ENCODE measurements at places on chromosomes 1 and 21.

DNA sequence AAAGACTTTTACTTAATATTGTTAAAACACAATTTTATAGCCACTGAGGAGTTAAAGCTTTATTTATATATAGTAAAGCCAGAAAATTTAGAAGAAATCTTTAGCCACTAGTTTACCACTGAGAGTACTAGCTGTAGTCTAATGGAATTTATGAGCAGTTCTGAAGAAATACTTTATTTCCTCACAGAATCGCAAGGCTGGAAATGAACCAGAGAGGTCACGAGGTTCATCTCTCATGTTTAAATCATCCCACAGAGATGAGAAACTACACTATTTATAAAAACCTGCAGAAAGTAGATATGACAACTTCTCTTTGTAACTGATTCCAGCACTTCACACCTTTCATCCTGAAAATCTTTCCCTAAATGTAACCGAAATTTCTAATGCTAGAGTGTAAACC lies 26.0 kb downstream of the ADGRL4 start:
- no peak for DNase-seq

GRCh38 chr1:3785456-3786157 lies 10.7 kb downstream of the LRRC47 start:
- no peak for DNase-seq

GRCh38 chr1:70909262-70909822 lies 138.3 kb downstream of the PTGER3 start:
- DNase-seq: no peak

DNA sequence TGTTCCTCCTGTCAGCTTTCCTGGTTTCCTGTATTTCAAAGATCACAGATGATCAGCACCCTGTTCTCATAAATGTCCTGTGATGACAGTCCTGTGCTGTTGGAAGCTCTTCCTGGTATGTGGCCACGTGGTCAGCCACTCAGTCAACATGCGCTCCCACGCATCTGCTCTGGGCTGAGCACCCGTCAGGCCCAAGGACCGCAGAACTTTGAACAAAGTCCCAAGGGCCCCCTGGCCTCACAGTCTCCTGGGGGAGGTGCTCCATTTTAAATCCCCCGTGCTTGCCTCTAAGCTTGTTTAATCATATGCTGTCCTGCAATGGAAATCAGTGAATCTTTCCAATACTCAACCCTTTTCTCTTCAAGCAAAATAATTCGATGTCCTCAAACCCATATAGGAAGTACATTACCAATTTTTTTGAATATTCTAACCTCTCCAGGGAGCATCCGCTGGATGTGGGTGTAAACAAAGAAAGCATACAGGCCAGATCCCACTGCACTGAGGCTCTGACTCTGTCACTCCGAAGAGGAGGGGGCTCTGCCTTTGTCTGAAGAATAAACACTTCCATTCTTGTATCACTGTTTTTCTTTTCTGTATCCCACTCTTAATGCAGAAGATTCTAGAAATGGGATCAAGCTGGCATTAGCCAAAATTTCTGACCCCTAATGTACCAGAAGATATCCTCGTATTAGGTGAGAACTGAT lies 250.3 kb downstream of the SDCCAG8 start:
- no peak for DNase-seq

DNA sequence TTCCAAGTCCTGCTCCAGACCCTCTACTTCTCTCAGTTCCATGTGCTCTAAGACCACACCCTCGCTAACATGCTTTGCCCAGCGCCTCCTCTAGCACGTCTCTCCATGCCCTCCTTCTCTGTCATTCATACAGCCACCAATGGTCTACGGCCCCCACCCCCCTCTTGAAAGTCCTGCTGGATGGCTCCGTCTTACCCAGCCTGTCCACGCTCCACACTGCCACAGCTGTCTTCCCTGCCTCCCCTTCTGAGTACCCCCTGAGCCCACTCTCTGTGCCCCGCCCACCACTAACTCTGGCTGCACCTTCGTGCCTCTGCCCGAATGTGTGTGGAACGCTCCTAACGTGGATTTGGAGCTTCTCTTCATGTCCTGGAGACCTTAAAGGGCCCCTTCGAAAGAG lies 244.6 kb downstream of the TRABD2B start:
- DNase-seq: no peak

DNA sequence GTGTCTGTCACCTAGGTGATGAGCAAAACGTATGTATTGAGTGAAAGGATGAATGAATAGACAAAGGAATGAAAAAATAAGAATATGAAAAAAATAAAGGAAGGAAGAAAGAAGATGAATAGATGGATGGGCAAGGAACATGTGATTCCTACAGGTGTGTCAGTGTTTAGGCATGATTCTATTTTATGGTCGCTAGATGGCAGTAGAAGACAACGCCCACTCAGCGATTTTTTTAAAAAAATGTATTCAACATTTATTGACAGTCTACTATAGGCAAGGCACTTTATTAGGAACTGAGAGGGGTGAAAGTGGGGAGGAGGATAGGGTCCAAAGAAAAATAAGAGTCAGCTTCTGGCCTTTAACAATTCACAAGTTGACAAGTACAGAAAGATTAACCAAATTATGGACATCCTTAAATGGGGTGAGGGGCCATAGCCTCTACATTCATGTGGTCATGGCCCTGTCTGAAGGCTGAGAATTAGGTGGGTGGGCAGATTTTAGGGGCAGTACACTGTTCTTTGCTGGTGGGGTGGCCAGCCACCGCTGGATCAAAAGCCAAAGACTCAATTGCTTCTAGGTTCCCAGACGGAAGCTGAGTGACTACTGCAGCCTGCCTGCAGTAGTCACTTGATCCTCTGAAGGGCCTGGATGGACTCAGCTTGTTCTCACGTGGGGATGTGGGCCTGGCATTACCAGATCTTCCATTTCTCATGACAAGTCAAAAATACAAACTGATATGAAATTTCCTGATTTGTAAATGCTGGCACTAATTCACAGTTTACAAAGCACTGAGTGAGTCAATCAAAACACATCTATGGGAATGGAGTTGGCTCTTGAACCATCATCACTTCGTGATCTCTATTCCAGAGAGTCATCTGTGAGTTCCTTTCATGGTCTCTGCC lies 83.9 kb downstream of the FASLG start:
- DNase-seq: no peak

DNA sequence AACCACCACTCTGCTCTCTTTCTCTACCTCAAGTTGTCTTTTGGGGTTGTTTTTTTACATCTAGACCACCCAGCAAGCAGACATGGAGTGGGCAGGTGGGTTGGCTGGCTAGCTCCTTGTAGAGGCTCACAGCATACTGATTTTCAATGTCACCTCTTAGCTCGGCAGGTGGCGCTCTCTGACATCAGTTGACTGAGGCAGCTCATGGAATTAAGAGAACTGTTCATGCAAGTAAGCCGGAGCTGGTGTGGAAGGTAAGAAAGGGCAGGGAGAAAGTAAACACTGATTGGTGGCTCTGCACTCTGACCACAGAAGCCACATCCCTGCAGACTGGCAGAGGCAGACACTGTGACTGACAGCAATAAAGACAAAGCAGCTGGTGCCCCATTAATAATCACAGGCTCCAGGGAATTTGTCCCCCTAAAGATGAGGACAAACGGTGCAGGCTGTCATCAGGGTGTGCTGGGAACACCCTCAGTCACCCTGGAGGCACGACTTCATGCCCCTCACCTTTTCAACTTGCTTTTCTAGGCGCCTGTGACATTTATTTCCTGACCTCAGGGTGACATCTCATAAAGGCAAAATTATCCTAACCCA lies 226.8 kb downstream of the LMX1A start:
- DNase-seq: peak; percentile 38

DNA sequence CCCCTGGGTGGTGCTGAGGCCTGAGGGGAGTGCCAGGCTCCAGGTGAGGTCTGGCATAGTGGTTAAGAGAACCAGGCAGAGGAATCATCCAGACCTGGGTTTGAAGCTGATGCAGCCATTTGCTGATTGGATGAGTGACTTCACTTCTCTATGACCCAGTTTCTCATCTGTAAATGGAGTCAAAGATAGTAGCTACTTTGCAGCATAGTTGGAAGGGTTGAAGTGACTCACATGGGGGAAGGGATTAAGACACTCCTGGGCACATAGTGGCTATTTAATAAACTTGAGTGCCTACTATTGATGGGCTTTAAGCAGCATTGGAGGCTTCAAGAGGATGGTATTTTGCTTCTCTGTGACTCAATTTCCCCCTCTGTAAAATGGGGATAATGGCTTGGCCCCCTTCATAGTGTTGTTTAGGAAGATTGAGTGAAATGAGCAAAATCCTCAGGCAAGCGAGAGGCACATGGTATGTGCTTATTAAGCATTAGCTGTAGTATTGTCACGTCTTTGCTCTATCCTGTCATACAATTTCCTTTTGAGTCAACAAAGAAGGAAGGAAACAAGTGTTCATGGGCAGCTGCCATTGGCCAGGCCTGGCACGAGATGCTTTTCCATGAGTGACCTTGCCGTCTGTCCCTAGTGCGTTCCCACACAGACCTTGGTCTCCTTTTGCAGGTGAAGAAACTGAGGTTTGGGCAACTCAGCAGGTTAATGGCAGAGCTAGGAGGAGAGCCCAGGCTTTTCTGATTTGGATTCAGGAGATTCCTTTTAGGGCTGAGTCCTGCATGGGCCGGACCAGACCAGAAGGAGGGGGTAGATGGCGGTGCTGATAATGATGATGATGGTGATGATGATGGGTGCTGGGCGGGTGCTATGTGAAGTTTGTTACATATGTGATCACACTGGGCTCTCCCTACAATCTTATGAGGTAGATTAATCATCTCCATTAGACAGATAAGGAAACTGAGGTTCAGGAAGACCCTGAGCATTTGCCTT lies 131.1 kb upstream of the WNT4 start:
- no peak for DNase-seq

DNA sequence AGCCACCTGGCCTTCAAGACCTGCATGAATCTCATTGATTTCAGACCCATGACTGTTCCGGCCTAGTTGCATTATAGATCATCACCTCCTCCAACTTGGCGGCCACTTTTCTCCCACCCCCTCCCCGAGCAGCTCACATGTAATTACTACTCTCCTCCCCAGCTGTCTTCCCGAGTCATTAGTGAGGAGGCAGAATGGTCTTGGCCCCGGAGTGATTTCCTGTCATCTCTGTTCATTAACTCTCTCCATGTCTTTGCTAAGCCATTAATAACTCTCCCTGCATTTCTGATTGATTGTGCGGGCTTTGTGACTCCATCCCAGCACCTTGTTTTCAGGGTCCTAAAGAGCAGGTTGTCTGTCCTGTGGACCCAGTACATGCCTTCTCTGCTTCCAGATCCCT lies 75.6 kb upstream of the CNTN2 start:
- DNase-seq: no peak

GRCh38 chr1:37878071-37878470 lies 18.7 kb upstream of the MTF1 start:
- no peak for DNase-seq

- no peak for DNase-seq
Observed at GRCh38 chr1:174110053-174110452, 49.3 kb upstream of the RABGAP1L start.

DNA sequence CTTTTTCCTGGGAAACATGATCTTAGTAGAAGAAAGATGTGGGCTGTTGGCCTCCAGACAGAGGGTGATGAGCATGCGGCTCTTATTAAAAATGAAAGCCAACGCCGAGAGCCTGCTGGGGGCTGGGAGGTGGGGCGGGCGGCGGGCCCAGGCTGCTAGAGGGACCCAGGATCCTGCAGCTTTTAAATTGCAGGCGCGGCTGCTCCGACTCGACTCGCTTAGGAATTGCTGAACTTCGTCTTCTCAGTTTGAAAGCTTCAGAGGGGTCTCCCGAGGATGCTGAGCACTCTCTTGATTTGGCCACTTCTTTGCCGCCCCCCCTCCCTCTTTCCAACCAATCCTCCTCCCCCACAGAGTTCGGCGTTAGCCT lies 1.2 kb downstream of the AGPAT3 start:
- DNase-seq: peak; percentile 65

- no peak for DNase-seq
Observed at GRCh38 chr1:105073660-105074059, 1324.0 kb downstream of the AMY1C start.

DNA sequence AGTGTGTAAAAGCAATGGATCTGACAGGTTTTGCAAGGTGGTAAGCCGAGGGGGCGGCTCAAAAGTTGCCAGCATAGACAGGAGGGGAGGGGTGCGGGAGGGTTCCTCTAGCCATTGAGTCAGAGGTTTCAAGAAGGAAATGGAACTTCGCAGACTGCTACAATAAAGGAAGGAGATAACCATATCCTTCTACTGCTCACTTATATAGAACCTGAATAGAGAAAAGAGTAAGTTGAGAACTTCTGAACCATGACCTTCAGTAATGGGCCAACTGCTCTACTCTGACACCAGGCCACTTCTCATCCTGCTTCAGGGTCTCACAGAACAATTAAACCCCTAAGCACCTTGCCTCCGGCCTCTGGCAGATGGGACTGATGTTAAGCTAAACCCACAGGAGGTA lies 26.3 kb upstream of the BCAR3 start:
- DNase-seq: no peak

DNA sequence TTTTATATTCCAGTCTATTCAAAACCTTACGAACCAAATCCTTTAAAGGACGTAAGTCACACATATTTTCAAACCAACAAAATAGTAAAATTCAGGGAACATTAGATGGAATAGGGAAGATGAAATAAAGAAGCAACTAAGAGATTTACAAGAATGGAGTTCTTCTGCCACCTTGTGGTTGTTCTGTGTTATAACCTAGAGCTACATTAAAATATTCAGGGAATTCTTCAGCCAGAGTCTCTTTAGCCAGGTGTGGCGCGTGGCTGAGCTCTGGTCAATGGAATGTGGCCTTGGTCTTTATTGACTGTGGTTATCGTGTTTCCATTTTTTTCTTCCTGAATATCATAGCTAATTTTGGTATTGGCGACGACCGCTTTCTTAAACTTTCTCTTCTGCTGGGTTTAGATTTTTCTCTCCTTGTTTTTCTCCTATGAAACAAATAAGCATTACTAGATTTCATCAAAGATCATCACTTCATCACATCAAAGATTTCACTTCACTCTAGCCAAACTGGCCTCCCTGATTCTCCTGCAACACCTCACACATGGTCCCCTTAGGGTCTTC lies 221.3 kb downstream of the MRPL39 start:
- DNase-seq: no peak

DNA sequence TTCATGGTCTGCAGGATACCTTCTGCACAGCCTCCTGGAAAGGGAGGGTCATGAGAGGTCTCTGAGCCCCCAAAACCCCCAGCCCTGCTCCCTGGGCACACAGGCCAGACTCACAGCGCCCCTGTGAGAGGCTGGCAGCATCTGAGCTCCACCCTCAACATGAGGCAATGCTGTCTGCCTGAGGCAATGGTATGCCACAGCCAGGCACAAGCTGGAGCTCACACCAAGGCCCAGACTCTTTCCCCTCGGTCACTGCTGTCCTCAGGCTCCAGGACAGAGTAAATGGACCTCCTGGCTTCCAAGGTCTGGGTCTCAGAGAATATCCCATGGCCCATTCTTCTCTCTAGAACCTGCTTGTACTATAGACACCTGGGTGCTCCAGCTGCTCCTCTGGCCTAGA lies 17.2 kb downstream of the MEF2D start:
- no peak for DNase-seq

DNA sequence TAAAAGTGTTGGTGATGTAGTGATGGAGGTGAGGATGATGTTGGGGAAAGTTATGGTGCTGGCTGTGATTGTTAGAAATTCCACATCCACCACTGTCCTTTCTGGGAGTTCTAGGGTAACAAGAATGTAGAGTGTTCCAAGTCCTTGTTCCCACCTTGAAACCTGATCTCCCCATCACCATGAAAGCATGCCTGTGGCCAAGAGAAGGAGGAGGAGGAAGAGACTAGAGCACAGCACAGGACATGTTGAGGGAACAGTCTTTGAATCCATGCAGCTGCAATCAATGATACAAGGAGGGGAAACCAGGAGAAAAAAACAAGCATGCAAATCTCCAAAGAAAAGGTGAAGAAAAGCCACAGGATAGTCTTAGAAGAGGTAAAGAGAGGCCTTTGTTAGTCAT lies 45.9 kb upstream of the ARTN start:
- DNase-seq: no peak

GRCh38 chr1:93033785-93034184 lies 45.3 kb upstream of the MTF2 start:
- no peak for DNase-seq
